Stimulated activated CD4-positive, alpha-beta T cell treated with anti-CD3 and anti-CD28 coated beads, TNF-alpha, amount 100 ng/mL, for 48 hours (primary cell): ENCODE measurements at places on chromosomes 1 and 21.

- DNase-seq, result no peak
Observed at GRCh38 chr1:34379911-34380310, 203.2 kb downstream of the C1orf94 start.

- DNase-seq, result no peak
Observed at GRCh38 chr21:45537746-45538291, 4.4 kb downstream of the SLC19A1 start.

DNA sequence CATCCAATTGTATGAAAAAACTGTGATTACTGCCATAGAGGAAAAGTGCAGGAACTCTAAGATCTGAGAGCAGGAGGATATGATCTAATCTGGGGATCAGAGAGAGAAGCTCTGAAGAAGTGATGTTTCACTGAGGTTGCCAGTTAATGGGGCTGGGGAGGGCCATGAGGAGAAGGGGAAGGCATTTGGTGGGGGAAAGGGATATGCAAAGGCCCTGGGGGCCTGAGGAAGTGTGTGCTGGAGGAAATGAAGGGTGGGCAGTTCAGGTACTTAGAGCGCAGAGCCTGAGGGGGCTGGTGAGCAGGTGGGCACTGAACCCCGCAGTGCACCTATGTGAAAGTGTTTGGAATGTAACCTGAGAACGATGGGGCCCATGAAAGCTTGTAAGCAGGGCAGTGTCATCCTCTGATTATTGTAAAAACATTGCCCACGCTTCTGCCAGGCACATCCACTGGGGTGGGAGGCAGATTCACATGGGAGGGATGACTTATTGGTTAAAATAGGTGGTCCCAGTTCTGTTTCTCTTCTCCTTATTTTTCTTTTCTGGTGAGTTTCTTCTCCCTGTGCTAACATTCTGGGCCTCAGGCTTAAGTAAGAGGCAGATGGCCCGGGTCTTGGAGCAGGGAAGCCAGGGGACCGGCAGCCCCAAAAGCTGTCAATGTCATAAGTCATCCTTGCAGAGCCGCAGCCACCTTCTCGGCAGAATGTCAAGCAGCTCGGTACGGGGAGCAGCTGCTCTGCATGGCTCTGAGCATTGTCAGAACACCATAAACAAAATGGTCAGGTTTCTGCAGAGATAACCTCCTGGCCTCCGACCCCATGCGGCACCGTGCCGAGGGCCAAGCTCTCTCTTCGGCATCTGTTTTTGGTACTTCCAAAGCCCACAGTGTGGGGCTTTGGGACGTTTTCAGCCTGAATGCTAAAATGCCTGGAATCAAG is 492.0 kb upstream of the VAMP3 start:
- DNase-seq, result no peak

- no peak for DNase-seq
Observed at GRCh38 chr1:1109743-1110142, 6.1 kb downstream of the C1orf159 start.

- no peak for DNase-seq
Observed at GRCh38 chr1:162902416-162902815, 41.4 kb upstream of the CCDC190 start.

DNA sequence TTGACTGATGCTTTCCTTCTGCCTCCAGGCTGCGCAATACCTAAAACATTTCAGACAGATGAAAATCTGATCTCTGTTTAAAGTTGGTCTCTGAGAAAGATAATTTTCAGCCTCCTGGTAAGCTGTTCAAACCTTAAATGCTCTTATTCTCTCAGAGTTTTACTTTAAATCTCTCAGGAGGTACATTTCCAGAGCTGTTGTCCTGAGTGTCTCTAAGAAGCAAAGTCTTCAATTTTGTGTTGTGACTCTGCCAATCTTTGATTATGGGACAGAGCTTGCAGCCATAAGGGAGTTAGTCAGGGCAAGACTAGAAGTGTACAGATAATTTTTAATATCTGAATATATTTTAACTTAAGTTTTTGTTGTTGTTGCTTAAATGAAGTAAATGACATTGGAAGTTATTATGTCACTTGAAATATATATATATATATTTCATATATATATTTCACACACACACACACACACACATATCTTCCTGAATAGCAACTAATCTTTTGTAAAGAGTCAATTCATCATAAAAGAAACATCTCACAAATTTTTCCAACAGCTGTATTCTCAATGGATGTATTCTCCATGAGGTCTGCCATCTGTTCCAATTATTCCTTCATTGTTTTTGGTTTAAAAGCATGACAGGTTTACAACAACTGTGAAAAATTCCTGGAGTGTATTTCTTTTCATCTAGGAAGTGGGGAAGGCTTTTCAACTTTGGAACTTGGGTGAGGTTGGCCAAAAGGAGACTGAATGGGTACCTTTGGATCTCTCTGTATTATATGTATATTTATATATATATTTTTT is 259.4 kb downstream of the BACH1 start:
- DNase-seq, result no peak

DNA sequence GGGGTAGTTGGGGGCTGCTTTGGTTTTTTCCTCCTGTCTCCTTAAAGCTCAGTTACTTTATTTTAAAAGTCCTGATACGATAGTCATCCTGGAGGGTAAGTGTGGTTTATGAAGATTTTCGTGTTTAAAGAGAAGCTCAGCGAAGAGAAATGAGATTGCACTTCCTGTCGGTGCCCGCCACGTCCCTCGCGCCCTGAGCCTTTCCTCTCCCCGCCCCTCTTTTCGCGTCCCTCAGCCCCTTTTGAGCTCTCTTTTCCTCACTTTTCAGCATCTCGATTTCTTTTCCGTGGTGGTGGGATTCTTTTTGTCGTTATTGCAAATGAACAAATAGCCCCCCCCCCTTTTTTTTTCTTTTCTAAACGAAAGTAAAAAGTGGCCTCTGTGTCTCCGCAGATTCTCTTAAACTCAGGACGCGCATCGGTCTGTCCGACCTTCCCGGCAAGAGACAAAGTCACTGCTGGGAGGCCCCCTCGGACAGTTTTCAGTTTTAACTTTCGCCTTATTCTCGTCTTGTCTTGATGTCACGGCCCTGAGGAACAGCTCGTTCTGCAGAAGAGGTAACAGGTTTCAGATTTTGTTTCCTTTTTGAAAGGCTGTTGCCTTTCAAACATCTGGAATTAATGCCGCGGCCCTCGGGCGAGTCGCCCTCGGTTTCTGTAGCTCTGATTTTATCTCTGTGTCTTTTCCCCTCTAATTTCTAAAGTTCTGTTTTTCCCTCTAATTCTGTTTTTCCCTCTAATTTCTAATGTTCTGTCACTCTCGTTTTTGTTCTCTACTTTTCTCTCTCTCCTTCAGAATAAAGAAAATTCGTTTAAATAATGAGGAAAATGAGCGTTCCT is 1.0 kb upstream of the DMRTA2 start:
- DNase-seq, result no peak

GRCh38 chr1:85283475-85284199 is 7.2 kb upstream of the BCL10 start:
- no peak for DNase-seq

DNA sequence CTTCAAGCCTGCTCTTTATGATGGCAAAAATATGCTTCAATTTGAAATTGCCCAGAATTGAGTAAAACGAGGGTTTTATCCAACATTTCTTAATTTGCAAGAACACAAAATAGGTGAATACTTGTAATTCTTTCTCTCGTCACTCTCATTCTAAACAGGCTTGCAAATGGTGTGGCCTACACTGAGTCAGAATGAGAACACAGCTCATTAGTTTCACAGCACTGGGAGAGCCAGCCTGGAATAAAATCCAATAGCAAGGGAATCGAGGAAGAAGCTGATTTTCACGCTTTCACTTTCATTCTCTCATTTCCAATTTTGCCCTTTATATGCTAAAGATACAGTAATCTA is 537.5 kb downstream of the LTN1 start:
- DNase-seq, result no peak

DNA sequence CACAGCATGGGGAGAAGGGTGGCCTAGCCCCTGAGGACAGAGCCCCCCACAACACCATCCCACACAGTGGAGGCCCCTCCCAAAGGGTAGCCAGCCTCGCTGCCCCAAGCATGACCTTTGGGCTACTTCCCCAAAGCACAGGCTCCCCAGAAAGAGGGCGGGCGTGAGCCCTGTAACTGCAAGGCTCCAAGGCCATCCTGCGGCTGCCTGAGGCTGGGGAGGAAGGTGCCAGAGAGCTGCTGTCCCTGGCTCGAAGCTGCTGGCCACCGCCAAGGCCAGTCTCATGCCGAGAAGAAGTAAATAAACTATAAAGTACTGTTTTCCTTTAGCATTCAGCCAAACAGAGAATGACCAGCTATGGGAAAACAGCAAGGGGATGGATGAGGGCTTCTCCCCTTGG is 27.5 kb downstream of the UBASH3A start:
- no peak for DNase-seq

DNA sequence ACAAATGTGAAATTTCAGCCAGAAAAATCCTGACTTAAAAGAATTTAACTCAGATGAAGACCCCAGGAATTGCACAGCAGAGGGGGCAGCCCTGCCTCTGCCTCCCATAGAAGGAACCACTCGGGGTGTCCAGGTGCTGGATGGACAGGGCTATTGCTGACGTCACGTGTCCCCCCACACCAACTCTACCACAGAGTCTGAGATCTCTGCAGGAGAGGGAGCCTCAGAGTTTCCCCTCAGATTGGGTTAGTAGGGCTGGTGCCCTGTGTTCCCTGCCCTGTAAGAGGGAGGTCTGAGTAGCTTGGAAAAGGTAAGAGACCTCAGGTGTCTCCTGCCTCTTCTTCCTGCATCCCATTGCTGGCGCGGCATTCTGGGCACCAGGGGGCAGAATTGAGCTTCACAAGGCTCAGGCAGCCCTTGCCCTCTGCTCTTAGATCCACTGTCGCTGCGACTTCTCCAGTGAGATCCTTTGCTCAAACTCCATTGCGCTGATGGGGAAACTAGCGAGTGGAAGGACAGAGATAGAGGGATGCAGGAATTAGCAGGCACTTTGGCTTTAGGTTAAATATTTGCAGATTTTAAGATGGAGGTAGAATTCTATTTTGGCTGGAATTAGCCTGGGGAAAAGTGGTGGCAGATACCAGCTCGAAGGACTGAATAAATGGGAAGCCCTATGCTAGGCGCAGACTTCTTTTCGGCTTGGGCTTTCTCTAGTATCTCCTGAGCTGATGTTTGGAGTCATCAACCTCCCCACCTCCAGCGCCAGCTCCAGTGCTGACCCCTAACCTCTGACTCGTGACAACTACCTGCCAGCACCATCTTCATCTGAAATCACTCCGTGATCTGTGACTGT is 42.8 kb upstream of the DMBX1 start:
- peak; percentile 68 for DNase-seq

DNA sequence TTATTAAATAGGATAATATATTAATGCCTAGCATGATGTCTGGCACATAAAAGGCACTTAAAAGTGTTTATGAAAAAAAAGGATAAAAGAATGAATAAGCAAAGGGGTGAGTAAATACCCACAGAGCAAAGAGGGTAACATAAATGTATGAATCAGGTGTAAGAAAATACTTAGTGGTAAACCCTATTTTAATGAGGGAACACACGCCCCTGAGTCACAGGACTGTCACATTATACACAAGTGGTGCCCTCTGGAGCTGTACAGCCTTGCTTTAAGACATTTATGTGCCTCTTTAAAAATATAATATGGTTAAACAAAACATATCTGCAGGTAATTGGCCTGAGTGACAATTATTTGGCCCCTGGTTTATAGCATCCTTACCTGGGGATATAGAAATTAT is 78.1 kb upstream of the PTBP2 start:
- no peak for DNase-seq

- DNase-seq, result no peak
Observed at GRCh38 chr21:37815893-37816292, 100.4 kb downstream of the KCNJ6 start.

GRCh38 chr1:22121421-22121911 is 21.4 kb downstream of the WNT4 start:
- DNase-seq, result no peak

- DNase-seq, result no peak
Observed at GRCh38 chr1:110548381-110548780, 29.4 kb upstream of the KCNA10 start.

- no peak for DNase-seq
Observed at GRCh38 chr1:8241417-8242014, 76.4 kb upstream of the SLC45A1 start.

- no peak for DNase-seq
Observed at GRCh38 chr21:28358702-28359101, 634.0 kb downstream of the LTN1 start.

- no peak for DNase-seq
Observed at GRCh38 chr21:23541571-23541970, 2065.7 kb downstream of the MRPL39 start.

DNA sequence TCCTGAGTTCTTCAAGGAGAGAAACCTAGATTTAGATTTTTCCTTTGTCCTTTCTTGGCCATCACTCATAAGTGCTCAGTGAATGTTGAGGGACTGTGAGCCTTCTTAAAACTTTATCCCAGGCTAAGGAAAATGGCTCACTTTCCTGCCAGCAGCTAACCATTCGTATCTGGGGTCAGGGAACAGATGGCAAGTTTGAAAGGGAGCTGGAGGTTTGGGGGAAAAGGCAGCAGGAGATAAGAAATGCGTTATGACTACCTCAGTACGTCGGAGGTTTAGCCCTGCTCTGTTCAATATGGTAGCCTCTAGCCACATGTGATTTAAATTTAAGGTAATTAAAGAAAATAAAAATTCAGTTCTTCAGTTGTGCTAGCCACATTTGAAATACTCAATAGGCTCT is 13.3 kb downstream of the RRP15 start:
- no peak for DNase-seq

GRCh38 chr1:160431006-160431405 is 30.6 kb downstream of the VANGL2 start:
- no peak for DNase-seq

GRCh38 chr1:161198194-161198896 is 509 bp downstream of the ADAMTS4 start:
- no peak for DNase-seq
